Activated naive CD8-positive, alpha-beta T cell treated with anti-CD3 and anti-CD28 coated beads, Interleukin-2, amount 50 U/mL, for 16 hours (primary cell): ENCODE measurements at places on chromosomes 5 and 9.

- DNase-seq = no peak
These were observed 926.3 kb upstream of the ARRDC3 start for GRCh38 chr5:92309336-92309991.

- no peak for DNase-seq
These were observed 219.6 kb downstream of the DENND1A start for GRCh38 chr9:123710299-123710698.

GRCh38 chr5:54646356-54647101 lies 129.0 kb downstream of the SNX18 start:
- peak; percentile 14 for DNase-seq

GRCh38 chr5:127885176-127885575 lies 182.0 kb downstream of the CCDC192 start:
- no peak for DNase-seq

DNA sequence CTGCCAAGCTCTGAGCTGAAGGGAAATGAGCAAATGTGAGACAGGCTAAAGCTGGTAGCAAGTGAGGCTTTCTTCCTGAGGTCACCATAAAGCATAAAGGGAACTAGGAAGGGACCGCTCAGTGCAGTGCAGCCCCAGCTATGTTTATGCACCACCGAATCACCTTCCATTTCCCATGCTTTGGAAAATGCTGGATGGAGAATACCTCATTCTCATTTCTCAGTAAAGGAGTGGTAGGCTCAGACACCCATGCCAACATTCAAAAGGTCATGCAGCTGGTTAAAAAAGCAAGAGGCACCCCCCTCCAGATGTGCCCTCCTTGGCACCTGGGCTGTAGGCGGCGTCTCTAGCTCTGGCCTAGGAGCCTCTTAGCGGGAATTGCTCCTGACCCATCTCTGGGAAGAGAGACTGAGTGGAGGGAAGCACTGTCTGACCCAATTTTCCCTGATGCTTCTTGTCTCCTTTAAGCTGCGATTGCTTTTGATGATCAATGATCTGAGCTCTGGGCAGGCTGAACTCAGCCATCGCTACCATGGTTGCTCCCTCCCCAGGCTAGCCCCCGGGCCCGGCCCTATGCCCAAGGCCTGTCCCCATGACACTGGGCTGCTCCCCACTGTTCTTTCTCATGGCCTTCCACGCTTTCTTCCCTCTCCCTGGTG lies 58.7 kb downstream of the ZNF354C start:
- DNase-seq = no peak

GRCh38 chr5:180159756-180160155 lies 49.3 kb downstream of the RASGEF1C start:
- no peak for DNase-seq

DNA sequence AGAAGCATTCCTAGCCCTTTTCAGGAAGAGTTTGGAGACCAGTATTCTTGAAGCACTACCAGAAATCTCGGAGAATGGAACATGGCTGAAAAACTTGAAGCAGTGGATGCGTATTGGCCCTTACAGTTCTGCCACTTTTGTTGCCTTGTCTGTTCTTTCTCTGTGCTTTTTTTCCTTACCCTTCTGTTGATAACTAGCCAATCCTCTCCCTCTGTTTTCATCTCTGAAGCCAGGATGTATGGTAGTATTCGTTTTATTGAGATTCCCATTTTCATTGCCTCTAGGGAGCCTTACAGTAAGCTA lies 564 bp upstream of the CCNH start:
- DNase-seq = no peak

DNA sequence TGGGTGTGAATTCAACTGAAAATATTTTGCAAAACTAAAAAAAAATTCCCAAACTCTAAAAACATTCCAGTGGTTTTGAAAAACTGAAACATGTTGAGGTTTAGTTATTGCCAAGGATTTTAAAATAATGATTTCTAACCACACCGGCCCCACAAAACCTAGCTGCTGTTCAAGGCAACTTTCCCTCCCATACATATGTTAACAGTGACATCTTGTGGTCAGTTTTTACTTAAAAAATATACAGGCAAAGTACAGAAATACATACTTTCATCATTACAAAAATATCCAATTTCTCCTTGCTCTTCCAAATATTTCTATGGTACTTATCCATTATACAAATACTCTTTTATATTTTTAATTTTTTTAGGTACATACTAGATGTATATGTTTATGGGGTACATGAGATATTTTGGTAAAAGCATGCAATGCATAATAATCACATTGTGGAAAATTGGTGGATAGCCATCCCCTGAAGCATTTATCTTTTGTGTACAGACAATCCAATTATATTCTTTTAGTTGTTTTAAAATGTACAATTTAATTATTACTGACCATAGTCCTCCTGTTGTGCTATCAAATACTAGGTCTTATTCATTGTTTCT lies 34.4 kb upstream of the MRPS30 start:
- DNase-seq = no peak

GRCh38 chr9:36997414-36997813 lies 36.7 kb downstream of the PAX5 start:
- no peak for DNase-seq

DNA sequence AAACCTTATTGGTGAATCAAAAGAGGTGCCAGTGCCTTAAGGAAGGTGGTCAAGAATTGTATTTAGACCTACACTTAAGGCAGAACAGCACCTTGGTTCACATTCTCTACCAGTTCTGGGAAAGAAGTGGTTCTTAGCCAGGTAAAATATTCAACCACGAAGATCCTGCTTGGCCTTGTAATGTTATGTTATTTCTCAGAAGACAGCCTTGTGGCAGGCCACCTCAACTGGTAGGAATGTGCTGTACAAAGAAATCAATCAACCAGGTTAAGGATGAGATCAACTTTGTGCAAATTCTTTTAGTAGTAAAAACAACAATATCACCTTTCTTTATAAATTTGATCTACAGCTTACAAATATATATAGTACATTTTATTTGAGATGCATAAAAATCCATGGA lies 246.8 kb downstream of the ARRDC3 start:
- no peak for DNase-seq

DNA sequence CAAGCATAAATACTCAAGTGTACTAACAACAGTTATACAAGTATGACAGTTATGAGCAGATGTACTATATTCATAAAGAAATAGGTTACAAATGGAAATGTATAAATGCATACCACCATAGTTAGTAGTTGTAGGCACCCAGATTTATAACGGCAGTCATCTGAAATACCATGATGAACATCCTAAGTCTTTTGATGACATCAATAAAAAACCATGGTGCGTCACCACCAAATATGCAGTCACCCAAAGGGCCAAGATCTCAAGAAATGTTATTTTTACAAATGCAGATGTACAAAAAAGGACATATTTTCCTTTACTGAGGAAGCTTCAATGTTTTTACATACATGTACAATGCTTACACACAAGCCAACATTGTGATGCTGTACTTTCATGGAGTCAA lies 70.8 kb upstream of the XPA start:
- no peak for DNase-seq

DNA sequence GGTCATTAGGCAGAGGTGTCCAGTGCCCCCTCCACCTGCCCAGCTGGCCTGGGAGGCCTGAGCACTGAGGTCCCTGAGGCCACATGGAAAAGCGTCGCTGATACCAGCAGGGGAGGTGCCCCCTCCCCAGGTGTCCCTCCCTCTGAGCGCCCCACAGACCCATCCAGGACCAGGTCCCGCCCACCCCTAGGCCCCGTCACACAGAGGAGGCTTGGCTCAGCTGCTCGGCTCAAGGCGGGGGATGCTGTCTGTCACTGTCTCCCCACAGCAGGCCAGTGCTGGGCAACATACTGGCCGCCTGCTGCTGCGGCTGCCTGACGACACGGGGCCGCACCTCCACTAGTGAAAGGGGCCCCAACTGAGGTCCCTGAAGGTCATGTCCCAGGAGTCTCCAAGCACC lies 71.7 kb downstream of the VAV2 start:
- DNase-seq = no peak

GRCh38 chr9:131747352-131747751 lies 7.5 kb upstream of the RAPGEF1 start:
- no peak for DNase-seq

- no peak for DNase-seq
These were observed 90.5 kb upstream of the RETREG1 start for GRCh38 chr5:16707168-16707868.

GRCh38 chr5:1374030-1374678 lies 29.3 kb upstream of the CLPTM1L start:
- DNase-seq = no peak

- no peak for DNase-seq
These were observed at the start of gene MPDZ for GRCh38 chr9:13279284-13280141. Gene MPDZ, minus strand, starts transcription at chr9:13279692. Its CDS starts 29,377 bp downstream, at chr9:13250315.

DNA sequence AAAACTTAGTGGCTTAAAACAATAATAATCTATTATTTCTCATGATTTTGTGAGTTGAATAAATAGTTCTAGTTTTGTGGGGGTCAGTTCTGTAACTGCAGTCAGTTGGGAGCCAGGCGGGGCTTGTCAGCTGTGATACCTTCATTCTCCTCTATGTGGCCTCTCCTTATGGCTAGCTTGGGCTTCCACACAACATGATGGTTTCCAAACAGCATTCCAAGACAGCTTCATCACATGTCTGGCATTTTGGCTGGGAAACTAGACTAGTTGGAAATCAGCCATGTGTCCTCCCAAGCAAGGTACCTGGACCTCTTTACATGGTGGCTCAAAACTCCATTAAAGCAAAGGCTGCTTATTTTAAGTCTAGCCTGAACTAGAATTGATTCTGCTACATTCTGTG lies 61.4 kb upstream of the RANBP3L start:
- DNase-seq = no peak

GRCh38 chr5:32170303-32171151 lies 3.6 kb downstream of the GOLPH3 start:
- DNase-seq = no peak

DNA sequence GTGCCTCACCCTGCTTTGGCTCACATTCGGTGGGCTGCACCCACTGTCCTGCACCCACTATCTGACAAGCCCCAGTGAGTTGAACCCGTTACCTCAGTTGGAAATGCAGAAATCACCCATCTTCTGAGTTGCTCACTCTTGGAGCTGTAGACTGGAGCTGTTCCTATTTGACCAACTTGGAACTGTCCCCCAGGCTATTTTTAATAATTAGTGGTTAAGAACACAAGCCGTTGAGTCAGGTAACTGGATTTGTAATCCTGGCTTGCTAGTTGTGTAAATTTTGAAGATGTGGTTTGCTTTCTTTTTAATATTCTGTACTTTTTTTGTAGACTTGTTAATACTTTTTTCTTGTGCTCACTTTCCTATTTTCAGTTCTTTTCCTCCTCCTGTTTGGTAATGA lies 81.2 kb downstream of the CNTLN start:
- no peak for DNase-seq

GRCh38 chr5:56070851-56071465 lies 76.2 kb upstream of the IL6ST start:
- no peak for DNase-seq

DNA sequence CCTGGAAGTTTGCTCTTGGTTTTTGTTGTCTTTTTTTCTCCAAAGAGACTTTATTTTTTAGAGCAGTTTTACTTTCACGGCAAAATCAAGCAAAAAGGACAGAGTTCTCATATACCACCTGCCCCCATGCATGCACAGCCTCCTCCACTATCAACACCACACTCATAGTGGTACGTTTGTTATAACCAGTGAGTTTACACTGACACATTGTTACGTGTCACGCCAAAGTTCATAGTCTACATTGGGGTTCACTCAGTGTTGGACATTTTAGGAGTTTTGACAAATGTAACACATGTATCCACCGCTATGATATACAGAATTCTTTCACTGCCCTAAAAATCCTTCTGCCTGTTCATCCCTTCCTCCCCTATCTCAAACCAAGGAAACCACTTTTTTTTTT lies 7.5 kb upstream of the ICE1 start:
- no peak for DNase-seq

GRCh38 chr9:78592811-78593210 lies 295.9 kb downstream of the PSAT1 start:
- no peak for DNase-seq

DNA sequence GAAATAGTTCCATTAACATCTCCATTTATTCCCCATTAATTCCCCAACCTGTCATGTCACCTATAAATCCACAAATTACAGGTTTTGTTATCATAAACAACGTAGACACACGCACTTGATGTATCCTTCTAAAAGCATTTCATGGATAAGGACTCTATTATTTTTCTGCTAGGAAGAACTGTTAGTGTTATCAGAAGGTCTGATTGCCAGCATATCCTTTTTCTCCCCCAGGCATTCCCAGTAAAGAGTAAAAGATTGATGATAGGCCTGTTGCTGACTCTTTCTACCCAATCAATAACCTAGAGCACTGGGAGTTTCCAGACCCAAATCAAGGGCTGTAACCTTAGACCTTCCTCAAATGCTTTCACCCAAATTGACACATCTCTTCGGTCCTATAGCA lies 60.8 kb downstream of the RFK start:
- DNase-seq = no peak

GRCh38 chr5:6328173-6328572 lies 50.2 kb downstream of the MED10 start:
- no peak for DNase-seq

DNA sequence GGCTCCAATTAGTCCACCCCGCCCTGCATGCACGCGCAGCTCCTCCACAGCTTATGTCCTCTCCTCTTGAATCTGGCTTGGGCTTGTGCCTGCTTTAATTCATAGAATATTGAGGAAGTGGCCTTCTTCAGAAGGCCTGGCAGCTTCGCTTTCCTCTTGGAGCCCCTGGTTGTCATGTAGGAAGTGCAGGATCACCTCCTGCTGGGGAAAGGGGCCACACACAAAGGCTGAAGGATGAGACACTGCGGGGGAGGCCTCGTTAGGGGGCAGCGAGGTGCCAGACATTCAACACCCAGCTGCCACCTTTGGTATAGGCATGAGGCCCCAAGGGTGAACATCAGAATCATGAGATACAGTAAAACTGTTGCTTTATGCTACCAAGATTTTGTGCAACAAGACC lies 2.7 kb upstream of the CNOT6 start:
- DNase-seq = no peak

DNA sequence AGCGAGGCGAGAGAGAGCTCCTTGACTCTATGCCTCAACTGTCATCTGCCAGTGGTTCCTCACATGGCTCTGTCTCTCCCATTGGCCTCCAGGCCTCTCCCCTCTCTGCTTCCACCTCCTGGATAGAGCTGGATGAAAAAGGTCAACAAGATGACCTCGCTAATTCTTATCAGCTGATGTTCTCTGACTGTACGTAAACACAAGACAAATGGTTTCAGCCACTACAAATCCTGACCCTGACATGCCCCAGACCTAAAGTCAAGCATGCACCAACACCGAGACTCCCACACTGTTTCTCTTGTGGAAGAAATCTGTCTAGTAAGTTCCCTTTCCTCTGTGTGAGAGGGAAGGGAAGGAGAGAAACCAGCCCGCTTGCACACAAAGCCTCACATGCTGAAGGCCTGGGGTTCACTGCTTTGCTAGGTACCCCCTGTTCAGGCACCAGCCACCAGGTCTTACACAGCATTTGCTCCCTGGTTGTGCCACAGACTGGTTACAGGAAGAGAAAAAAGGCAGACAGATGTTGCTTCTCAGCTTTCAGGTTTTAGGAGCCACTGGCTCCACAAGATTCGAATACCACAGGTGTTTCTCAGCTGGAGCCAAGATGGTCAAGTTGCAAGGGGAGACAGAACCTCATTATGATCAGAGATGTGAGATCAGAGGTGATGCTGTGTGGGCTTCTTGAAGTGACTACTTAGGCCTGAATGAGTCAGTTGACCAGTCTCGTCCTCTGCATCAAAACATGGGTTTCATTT lies 592.5 kb downstream of the CCDC171 start:
- DNase-seq = no peak

- no peak for DNase-seq
These were observed 106.1 kb upstream of the FBXL17 start for GRCh38 chr5:108487951-108488350.

- DNase-seq = no peak
These were observed 106.5 kb upstream of the PRRC1 start for GRCh38 chr5:127410959-127411358.
